Naive thymus-derived CD4-positive, alpha-beta T cell (primary cell): ENCODE measurements at places on chromosomes 7 and 10. TPM values are rescaled to one million over a fixed set of nuclear protein-coding genes. Genes with fewer than 3 reads are reported as not detected.

ITGA8 gene
- total RNA-seq, result not detected in 2 replicates

NRF1 gene
- total RNA-seq, result 25.8 and 27.9 TPM in 2 replicates

STRIP2 gene
- total RNA-seq, result 0.19 TPM

NUTM2E gene
- total RNA-seq, result 0.12 and 0.18 TPM in 2 replicates

PDZD7 gene
- 0.65 and 0.71 TPM in 2 replicates for total RNA-seq

SORBS1 gene
- total RNA-seq, result 0.95 TPM

TCAF2 gene
- 33.8 and 38.7 TPM in 2 replicates for total RNA-seq

CCDC146 gene
- 15.6 TPM for total RNA-seq

CALN1 gene
- total RNA-seq, result 0.03 TPM

OR13A1 gene
- 0.24 TPM for total RNA-seq

GNG11 gene
- total RNA-seq, result 0.96 TPM

FKBP6 gene
- total RNA-seq, result 0.24 TPM

HABP2 gene
- total RNA-seq, result not detected

ADRA2A gene
- total RNA-seq, result not detected in 2 replicates

LRMDA gene
- total RNA-seq, result not detected in 2 replicates

WIPF3 gene
- not detected for total RNA-seq

VWDE gene
- total RNA-seq, result 4.9 TPM

GIMAP1 gene
- total RNA-seq, result 124 TPM

GRCh38 chr7:72182036-72182435 is 230.1 kb downstream of the CALN1 start:
- H3K4me1 ChIP-seq, result no peaks in the 10 kb centered on the region
- DNase-seq, result no peak
- no peaks in the 10 kb centered on the region for H3K27me3 ChIP-seq
- no peaks in the 10 kb centered on the region for H3K36me3 ChIP-seq
- no peak overlapping the region for H3K27ac ChIP-seq
- no peak overlapping the region for H3K4me3 ChIP-seq

DNA sequence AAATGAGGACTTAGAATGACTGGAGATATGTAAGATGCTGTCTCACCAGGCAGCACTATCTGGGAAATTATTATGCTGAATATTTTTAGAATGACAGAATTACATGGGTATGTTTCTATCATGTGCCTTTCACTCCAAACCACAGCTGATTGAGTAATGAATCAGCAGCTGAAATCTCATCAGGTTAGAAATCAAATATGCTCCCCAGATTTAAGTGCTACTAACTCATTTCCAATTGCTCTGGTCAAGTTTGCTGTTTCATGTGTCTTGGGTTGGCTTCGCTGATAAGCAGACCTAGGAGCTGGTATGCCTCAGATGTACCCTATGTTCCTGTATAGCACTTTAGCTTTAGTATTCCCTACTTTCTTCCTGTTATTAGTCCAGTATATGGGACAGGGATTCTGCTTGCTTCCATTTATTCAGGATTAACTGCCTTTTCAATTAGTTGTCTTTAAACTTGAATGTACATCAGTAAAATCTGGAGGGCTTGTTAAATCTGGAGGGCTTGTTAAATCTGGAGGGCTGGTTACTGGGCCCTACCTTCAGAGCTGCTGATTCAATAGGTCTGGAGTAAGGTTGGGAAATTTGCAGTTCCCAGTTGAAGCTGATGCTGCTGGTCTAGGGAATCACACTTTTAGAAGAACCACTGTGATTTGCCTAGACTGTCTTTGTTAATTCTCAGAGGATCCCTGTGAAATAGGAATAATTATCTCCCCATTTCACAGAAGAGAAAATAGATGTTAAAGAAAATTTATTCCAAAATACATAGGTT is 172.9 kb downstream of the DKK1 start:
- DNase-seq, result no peak
- H3K4me3 ChIP-seq, result no peak overlapping the region
- no peak overlapping the region for H3K27ac ChIP-seq
- H3K27me3 ChIP-seq, result no peaks in the 10 kb centered on the region

DNA sequence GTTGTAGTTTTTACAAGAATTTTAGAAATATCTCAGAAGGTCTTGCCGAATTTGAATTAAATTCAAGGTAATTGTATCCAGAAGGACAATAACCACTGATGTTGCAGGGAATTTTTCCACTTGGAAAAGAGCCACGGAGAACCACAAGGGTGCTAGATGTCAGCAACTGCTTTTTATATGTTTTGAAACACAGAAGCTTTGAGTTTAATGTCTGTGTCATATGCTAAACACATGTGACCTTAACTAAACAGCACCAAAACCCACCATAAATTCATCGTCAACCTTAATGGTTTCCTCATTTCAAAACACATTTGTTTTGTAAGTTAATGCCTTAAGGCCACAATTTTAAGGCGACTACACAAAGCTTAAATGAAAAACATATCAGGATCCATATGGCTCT is 106.9 kb downstream of the COL28A1 start:
- DNase-seq, result no peak
- H3K36me3 ChIP-seq, result no peaks in the 10 kb centered on the region
- H3K4me3 ChIP-seq, result no peak overlapping the region
- no peaks in the 10 kb centered on the region for H3K27me3 ChIP-seq
- no peaks in the 10 kb centered on the region for H3K4me1 ChIP-seq

GRCh38 chr7:137882806-137883205 is 36.0 kb upstream of the DGKI start:
- no peaks in the 10 kb centered on the region for H3K4me1 ChIP-seq
- no peak overlapping the region for H3K4me3 ChIP-seq
- H3K36me3 ChIP-seq, result peaks cover 7% of the 10 kb centered on the region
- no peak overlapping the region for H3K27ac ChIP-seq
- H3K27me3 ChIP-seq, result no peaks in the 10 kb centered on the region

GRCh38 chr10:107583974-107584373 is 419.5 kb upstream of the SORCS1 start:
- H3K4me1 ChIP-seq, result no peaks in the 10 kb centered on the region
- no peak overlapping the region for H3K4me3 ChIP-seq
- no peaks in the 10 kb centered on the region for H3K36me3 ChIP-seq
- no peaks in the 10 kb centered on the region for H3K27me3 ChIP-seq
- no peak overlapping the region for H3K27ac ChIP-seq

- no peaks in the 10 kb centered on the region for H3K27me3 ChIP-seq
- peak overlapping the region; percentile 82 for H3K27ac ChIP-seq
- peak overlapping the region; percentile 87 for H3K4me3 ChIP-seq
- H3K36me3 ChIP-seq, result peaks cover 4% of the 10 kb centered on the region
- H3K4me1 ChIP-seq, result peaks cover 43% of the 10 kb centered on the region
These were observed 4.0 kb downstream of the GATA3 start for GRCh38 chr10:8058274-8059111.

GRCh38 chr10:131996466-131997365 is 15.0 kb upstream of the BNIP3 start:
- no peaks in the 10 kb centered on the region for H3K27me3 ChIP-seq
- DNase-seq, result no peak
- H3K27ac ChIP-seq, result no peak overlapping the region
- H3K4me1 ChIP-seq, result no peaks in the 10 kb centered on the region
- no peak overlapping the region for H3K4me3 ChIP-seq
- no peaks in the 10 kb centered on the region for H3K36me3 ChIP-seq

DNA sequence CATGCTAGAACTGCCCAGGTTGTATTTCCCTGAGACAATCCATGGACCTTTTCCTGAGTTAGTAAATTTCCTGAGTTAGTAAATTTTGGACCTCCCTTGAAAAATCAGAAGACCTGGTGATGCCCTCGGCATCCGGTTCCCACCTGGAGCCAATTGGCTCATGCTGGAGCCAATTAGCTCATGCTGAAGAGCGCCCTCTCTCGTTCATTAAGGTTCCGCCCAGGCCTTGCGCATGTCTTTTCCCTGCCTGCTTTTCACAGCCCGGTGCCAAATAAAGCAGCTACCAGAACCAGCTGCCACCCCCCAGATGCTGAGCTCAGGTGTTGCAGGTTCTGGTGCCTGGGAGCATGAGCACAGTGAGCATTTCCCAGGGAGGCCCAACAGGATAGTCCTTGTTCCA is 96.2 kb downstream of the APBB1IP start:
- H3K36me3 ChIP-seq, result peaks cover 15% of the 10 kb centered on the region
- H3K4me1 ChIP-seq, result no peaks in the 10 kb centered on the region
- H3K27ac ChIP-seq, result no peak overlapping the region
- H3K27me3 ChIP-seq, result no peaks in the 10 kb centered on the region
- DNase-seq, result no peak
- H3K4me3 ChIP-seq, result no peak overlapping the region

- no peaks in the 10 kb centered on the region for H3K36me3 ChIP-seq
- H3K4me3 ChIP-seq, result no peak overlapping the region
- DNase-seq, result no peak
- no peak overlapping the region for H3K27ac ChIP-seq
- no peaks in the 10 kb centered on the region for H3K4me1 ChIP-seq
These were observed 116.3 kb downstream of the HPSE2 start for GRCh38 chr10:99119258-99119748.

DNA sequence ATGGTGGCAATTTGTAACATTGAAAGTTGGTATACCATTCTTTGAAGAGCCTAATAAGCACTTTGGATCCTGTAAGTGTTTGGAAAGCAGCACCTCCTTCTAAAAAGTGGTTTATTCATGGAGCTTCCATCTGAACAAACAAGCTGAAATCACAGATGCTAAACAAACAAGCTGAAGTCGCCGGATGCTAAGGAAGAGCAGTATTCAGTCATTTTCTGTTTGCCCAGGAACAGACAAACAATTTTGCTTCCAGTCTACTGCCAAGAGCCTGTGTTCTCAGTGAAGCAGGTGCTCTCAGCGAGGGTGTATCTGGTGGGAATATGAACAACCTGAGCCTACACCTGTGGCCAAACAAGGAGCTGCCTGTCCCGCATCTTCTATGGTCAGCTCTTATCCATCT is 6.3 kb downstream of the COL28A1 start:
- DNase-seq, result no peak
- H3K4me3 ChIP-seq, result no peak overlapping the region
- H3K27ac ChIP-seq, result no peak overlapping the region
- no peaks in the 10 kb centered on the region for H3K4me1 ChIP-seq

- no peak overlapping the region for H3K4me3 ChIP-seq
- no peaks in the 10 kb centered on the region for H3K4me1 ChIP-seq
- no peaks in the 10 kb centered on the region for H3K36me3 ChIP-seq
- H3K27me3 ChIP-seq, result no peaks in the 10 kb centered on the region
- DNase-seq, result no peak
- no peak overlapping the region for H3K27ac ChIP-seq
These were observed 121.2 kb downstream of the WDFY4 start for GRCh38 chr10:48805848-48806247.

DNA sequence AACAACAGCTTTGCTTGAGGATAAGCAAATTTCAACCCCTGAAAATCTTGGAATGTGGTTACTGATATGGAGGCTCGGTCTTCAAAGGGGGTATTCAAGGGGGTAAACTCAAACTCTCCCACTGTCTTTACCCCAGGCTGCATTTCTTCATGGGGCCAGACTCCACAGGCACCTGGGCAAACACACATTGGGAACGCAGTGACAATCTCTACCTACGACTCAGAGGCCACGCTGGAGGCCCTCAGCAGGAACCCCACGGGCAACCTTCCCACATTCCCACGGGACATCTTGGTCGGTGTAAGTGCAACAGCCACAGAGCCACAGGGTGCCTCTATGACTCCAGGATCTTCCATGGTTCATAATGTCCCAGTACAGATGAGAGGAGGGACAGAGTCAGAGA is 2.2 kb upstream of the INSIG1 start:
- H3K4me3 ChIP-seq, result no peak overlapping the region
- H3K27me3 ChIP-seq, result no peaks in the 10 kb centered on the region
- H3K36me3 ChIP-seq, result no peaks in the 10 kb centered on the region

DNA sequence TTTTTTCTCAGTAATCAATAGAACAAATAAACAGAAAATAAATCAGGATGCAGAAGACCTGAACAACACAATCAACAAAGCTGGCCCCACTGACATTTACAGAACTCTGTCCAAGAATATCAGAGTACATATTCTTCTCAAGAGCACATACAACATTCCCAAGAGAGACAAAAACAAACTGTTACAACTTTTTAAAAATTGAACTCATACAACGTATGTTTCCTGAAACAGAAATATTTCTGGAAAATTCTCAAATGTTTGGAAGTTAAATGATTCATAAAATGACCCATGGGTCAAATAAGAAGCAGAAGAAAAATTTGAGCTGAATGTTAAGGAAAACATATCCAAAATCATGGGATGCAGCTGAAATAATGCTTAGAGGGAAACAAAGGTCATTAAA is 93.9 kb upstream of the VIPR2 start:
- H3K27ac ChIP-seq, result no peak overlapping the region
- H3K27me3 ChIP-seq, result no peaks in the 10 kb centered on the region
- no peaks in the 10 kb centered on the region for H3K36me3 ChIP-seq
- no peak overlapping the region for H3K4me3 ChIP-seq
- no peak for DNase-seq

GRCh38 chr7:46175221-46175620 is 254.1 kb upstream of the IGFBP3 start:
- DNase-seq, result no peak
- no peak overlapping the region for H3K27ac ChIP-seq
- no peaks in the 10 kb centered on the region for H3K36me3 ChIP-seq
- H3K4me1 ChIP-seq, result no peaks in the 10 kb centered on the region

DNA sequence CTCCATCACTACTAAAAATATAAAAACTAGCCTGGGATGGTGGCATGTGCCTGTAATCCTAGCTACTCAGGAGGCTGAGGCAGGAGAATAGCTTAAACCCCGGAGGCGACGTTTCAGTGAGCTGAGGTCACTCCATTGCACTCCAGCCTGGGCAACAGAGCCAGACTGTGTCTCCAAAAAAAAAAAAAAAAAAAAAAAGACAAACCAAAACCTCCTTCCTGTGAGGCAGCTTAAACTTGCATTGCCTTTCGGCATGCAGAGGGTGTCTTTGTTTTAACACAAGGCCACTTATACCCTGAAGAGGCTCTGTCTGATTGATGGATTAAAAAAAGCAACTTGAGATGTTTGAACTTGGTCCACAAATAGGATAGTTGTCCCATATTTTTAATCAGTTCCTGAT is 128.4 kb upstream of the RSU1 start:
- H3K27me3 ChIP-seq, result no peaks in the 10 kb centered on the region
- no peaks in the 10 kb centered on the region for H3K36me3 ChIP-seq
- H3K27ac ChIP-seq, result no peak overlapping the region

GRCh38 chr7:137591421-137591837 is 247.9 kb upstream of the PTN start:
- no peaks in the 10 kb centered on the region for H3K36me3 ChIP-seq
- H3K27me3 ChIP-seq, result no peaks in the 10 kb centered on the region
- no peak for DNase-seq
- no peak overlapping the region for H3K27ac ChIP-seq

GRCh38 chr10:33052263-33052875 is 94.3 kb upstream of the ITGB1 start:
- H3K36me3 ChIP-seq, result no peaks in the 10 kb centered on the region
- H3K4me1 ChIP-seq, result peaks cover 11% of the 10 kb centered on the region
- H3K27me3 ChIP-seq, result no peaks in the 10 kb centered on the region
- H3K27ac ChIP-seq, result no peak overlapping the region
- DNase-seq, result no peak

DNA sequence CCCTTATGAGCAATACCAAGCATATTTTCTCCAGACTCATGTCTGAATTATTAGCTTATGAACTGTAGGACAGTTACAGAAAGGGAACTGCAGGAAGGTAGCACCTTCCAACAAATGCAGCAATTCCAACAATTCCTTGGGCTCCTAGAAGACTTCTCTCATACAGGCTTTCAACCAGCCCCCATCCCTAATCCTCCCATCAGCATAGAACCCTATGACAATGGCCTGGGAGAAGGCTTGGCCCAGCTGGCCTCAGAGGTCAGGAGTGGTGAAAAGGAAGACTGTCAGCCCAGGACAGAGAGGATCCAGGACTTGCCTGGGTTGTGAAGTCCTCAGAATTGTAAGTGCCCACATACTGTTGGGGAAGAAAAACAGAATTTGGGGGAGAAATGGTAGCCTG is 5.9 kb downstream of the VPS41 start:
- no peak overlapping the region for H3K27ac ChIP-seq
- H3K36me3 ChIP-seq, result no peaks in the 10 kb centered on the region
- no peak for DNase-seq
- no peaks in the 10 kb centered on the region for H3K27me3 ChIP-seq
- H3K4me1 ChIP-seq, result peaks cover 1% of the 10 kb centered on the region
